ENCODE measurements at places on chromosomes 12 and 14. TPM values are rescaled to one million over a fixed set of nuclear protein-coding genes. Genes with fewer than 3 reads are reported as not detected.

- H3K4me3 ChIP-seq, result no peak overlapping the region
- peak overlapping the region; percentile 68 for H3K27ac ChIP-seq
- DNase-seq, result no peak
- peaks cover 6% of the 10 kb centered on the region for H3K4me1 ChIP-seq
- peaks cover 5% of the 10 kb centered on the region for H3K36me3 ChIP-seq
These were observed 20.0 kb upstream of the BCL7A start for GRCh38 chr12:122001466-122002209.

- peaks cover 13% of the 10 kb centered on the region for H3K4me1 ChIP-seq
- no peak overlapping the region for H3K4me3 ChIP-seq
- no peaks in the 10 kb centered on the region for H3K36me3 ChIP-seq
- no peak overlapping the region for H3K27ac ChIP-seq
- no peaks in the 10 kb centered on the region for H3K27me3 ChIP-seq
These were observed 349.1 kb upstream of the CCDC196 start for GRCh38 chr14:66137081-66137480.

DNA sequence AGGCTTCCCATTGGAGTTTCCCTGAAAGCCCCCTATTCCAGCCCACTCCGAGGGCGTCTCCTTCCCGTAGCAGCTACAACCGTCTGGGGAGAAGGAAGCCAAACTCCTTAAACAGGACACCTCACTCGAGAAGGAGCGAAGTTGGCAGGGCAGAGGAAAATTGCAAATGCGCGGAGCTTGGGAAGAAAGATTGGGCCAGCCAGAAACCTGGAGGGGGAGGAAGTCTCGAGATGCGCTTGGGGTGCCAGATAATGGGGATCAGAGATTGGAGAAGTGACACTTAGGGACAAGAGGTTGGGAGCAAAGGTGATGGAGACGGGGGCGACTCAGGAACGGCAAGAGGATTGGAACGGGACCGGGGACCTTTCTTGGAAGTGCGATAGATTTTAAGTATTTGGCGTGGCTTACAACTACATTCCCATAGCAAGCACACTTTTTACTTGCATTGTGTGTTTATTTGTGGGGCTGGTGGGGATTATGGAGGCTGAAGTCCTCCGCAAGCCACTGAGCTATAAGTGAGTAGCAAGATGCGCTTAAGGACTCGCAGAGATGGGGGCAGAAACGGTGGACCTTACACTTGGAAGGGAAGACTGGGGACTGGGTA lies 926 bp downstream of the HRK start:
- DNase-seq, result no peak
- peaks cover 87% of the 10 kb centered on the region for H3K27me3 ChIP-seq
- peak overlapping the region; percentile 17 for H3K27ac ChIP-seq
- H3K4me1 ChIP-seq, result peaks cover 41% of the 10 kb centered on the region
- peak overlapping the region; percentile 82 for H3K4me3 ChIP-seq

SERPINA1 gene
- 1.2 TPM for total RNA-seq

PLEKHH1 gene
- total RNA-seq, result 21.4 TPM

IRAK3 gene
- 2.2 TPM for total RNA-seq

TAS2R14 gene
- total RNA-seq, result 4.5 TPM
